Camera-type eye (tissue), 1 donor: ENCODE measurements at places on chromosomes 16 and 17. TPM values are rescaled to one million over a fixed set of nuclear protein-coding genes. Genes with fewer than 3 reads are reported as not detected.

SLC6A2 gene
- total RNA-seq = 9.0 TPM

ZBTB4 gene
- total RNA-seq = 35.8 TPM

CCDC154 gene
- total RNA-seq = 0.49 TPM

KRTAP4-9 gene
- not detected for total RNA-seq

KRT17 gene
- 39.9 TPM for total RNA-seq

DVL2 gene
- 103 TPM for total RNA-seq

VPS25 gene
- total RNA-seq = 48.2 TPM

TMIGD1 gene
- total RNA-seq = not detected

TBC1D3L gene
- total RNA-seq = 10.3 TPM

CLEC10A gene
- 3.3 TPM for total RNA-seq

GNG13 gene
- total RNA-seq = 3.8 TPM

TMEM106A gene
- total RNA-seq = 5.8 TPM

NHERF2 gene
- total RNA-seq = 36.8 TPM

HEATR9 gene
- not detected for total RNA-seq

ABCA9 gene
- total RNA-seq = 12.8 TPM

CA5A gene
- total RNA-seq = not detected

CCDC200 gene
- not detected for total RNA-seq

MYH11 gene
- 190 TPM for total RNA-seq

NTN1 gene
- total RNA-seq = 16.7 TPM

KRTAP2-2 gene
- total RNA-seq = not detected

CBX2 gene
- total RNA-seq = 13.8 TPM

ERN2 gene
- 0.38 TPM for total RNA-seq

CHST5 gene
- total RNA-seq = 1.6 TPM

CCDC102A gene
- 17.3 TPM for total RNA-seq

GCGR gene
- total RNA-seq = 0.27 TPM

ESRP2 gene
- 4.6 TPM for total RNA-seq

FGF11 gene
- total RNA-seq = 7.1 TPM

ANKRD40CL gene
- total RNA-seq = not detected

KRT25 gene
- 0.22 TPM for total RNA-seq

ITGAD gene
- total RNA-seq = not detected

TSNAXIP1 gene
- 5.2 TPM for total RNA-seq

CPNE2 gene
- 21.4 TPM for total RNA-seq

SOST gene
- total RNA-seq = 0.22 TPM

DBNDD1 gene
- total RNA-seq = 18.1 TPM

CCL8 gene
- 0.33 TPM for total RNA-seq

GPR179 gene
- 10.4 TPM for total RNA-seq

KRTAP16-1 gene
- not detected for total RNA-seq
